ENCODE measurements at places on chromosomes 1 and 21. TPM values are rescaled to one million over a fixed set of nuclear protein-coding genes. Genes with fewer than 3 reads are reported as not detected.

- DNase-seq: peak; percentile 14
Measured at GRCh38 chr1:181318022-181318857, 165.1 kb upstream of the CACNA1E start.

The TNFRSF25 gene
- 4.9 TPM for total RNA-seq

- DNase-seq: no peak
Measured at GRCh38 chr1:2412773-2413494, 570 bp upstream of the PEX10 start.

The PEAR1 gene
- 7.1 TPM for total RNA-seq

DNA sequence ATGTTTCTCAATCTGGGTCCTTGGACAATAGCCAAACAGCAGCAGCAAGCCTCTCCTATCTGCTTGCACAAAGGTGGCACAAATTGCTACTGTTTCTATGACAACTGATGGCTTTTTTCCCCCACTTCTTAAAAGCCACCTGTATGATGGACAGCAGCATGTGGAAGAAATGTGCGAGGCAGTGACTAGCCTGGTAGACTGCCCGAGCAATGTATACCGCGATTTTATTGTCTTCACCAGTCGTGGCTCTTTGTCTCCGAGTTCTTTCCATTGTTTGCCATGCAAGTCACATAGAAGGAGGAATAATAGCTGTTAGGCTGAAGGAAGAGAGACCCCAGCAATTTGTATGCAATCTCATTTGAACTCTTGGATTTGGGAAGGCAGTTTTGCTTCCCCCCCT lies 79.4 kb downstream of the S1PR1 start:
- DNase-seq: no peak

The FABP3 gene
- 0.25 TPM for total RNA-seq

DNA sequence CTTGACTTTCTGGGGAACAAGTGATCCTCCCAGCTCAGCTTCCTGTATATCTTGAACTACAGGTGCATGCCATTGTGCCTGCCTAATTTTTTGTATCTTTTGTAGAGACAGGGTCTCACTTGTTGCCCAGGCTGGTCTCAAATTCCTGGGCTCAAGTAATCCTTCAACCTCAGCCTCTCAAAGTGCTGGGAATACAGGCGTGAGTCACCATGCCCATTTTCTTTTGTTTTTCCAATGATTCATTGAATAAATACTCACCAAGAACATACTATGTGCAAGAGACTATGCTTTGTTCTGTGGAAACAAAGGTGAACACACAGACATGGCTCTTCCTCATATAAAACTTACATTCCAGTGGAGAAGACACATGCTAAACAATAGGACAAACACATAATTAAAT lies 407.8 kb upstream of the DAB1 start:
- no peak for DNase-seq

The PLEKHN1 gene
- total RNA-seq: 5.5 TPM

The MMEL1 gene
- not detected for total RNA-seq

GRCh38 chr1:43041591-43041990 lies 82.9 kb upstream of the SLC2A1 start:
- DNase-seq: no peak

GRCh38 chr1:8151647-8152046 lies 125.5 kb upstream of the ERRFI1 start:
- no peak for DNase-seq

The EIF2D gene
- total RNA-seq: 58.2 TPM

DNA sequence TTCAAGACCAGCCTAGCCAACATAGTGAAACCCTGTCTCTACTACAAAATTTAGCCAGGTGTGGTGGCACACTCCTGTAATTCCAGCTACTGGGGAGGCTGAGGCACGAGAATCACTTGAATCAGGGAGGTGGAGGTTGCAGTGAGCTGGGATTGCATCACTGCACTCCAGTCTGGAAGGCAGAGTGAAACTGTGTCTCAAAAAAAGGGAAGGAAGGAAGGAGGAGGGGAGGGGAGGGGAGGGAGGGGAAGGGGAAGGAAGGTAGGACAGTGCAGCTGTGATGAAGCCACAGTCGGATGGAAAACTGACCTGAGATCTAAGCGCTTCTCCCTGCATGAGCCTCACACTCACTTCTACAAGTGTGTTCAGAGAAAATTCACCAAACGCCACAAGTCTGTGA lies 22.0 kb upstream of the FHAD1 start:
- no peak for DNase-seq

Measured in G401 (cell line).